ENCODE measurements at places on chromosomes 12 and 14.

GRCh38 chr12:64057706-64058105 is 164.4 kb downstream of the KICS2 start:
- DNase-seq: no peak

DNA sequence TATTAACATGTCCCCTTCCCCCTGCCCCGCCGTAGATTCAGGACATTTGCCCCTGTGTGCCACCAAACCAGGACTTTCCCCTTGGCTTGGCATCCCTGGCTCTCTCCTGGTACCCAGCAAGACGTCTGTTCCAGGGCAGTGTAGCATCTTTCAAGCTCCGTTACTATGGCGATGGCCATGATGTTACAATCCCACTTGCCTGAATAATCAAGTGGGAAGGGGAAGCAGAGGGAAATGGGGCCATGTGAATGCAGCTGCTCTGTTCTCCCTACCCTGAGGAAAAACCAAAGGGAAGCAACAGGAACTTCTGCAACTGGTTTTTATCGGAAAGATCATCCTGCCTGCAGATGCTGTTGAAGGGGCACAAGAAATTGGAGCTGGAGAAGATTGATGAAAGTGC is 28.9 kb downstream of the HRK start:
- no peak for DNase-seq

GRCh38 chr14:102911991-102912761 is 10.3 kb upstream of the AMN start:
- DNase-seq: no peak

DNA sequence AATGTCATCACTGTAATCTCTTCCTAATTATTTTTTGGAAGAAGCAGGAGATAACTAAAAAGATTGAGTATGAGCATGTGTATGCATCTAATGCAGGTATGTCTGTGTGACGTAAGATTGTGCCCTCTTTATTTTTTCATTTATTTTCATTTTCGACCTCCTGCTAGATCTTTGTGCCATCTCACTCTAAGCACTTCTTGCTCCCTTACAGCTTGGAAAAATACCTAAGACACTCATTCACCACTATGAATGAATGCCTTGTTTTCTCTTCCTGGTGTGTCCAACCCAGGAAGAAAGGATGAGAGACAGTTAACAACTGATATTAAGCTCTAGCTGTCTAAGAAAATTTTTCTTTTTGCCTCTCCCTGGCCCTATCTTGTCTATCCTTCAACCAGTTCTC is 76.8 kb upstream of the CISTR start:
- DNase-seq: no peak

DNA sequence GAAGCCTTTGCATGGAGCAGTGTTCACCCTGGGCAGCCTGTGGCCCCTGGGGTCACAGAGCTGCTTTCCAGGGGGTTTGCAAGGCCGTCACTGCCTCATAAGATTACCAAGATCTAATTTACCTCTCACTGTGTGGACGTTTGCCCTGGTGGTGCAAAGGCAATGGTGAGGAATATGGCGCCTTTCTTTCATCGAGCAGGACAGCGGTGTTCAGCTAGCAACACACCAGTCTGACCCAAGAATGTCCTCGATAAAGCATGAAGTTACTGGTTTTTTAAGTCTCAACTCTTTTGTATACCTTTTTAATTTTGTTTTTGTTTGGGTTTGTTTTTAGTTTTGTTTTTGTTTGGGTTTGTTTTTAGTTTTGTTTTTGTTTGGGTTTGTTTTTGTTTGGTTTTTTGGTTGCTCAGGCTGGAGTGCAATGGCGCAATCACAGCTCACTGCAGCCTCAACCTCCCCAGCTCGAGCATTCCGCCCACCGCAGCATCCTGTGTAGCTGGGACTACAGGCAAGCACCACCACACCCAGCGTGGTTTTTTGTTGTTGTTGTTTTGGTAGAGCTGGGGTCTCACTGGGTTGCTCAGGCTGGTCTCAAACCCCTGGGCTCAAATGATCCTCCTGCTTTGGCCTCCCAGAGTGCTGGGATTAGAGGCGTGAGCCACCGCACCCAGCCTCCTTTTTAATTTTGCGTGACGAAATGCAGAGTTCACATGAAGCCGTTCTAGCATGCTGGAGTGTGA is 57.9 kb downstream of the PPP2R5C start:
- no peak for DNase-seq

- no peak for DNase-seq
Measured at GRCh38 chr12:124599074-124599999, 31.9 kb upstream of the NCOR2 start.

GRCh38 chr14:24803933-24804494 is 170.0 kb upstream of the GZMB start:
- DNase-seq: no peak

DNA sequence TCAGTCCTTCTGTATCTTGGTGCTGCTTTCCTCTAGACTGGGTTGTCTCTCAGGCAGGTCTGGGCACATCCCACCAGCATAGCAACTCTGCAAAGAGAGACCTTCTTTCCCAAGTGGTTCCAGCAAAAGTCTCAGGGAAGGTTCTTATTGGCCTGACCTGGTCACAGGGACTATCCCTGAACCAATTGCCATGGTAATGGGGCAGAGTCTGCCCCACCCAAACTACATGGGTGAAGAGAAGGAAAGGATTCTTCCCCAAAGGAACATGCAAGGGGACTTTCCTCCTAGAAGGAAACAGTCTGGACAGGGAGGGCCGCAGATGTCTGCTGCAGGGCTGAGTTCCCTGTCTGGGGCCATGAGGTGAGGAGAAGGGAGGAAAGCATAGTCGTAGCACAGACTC is 122.2 kb upstream of the NCOR2 start:
- no peak for DNase-seq

GRCh38 chr12:7995266-7995963 is 37.1 kb upstream of the FOXJ2 start:
- peak; percentile 48 for DNase-seq

DNA sequence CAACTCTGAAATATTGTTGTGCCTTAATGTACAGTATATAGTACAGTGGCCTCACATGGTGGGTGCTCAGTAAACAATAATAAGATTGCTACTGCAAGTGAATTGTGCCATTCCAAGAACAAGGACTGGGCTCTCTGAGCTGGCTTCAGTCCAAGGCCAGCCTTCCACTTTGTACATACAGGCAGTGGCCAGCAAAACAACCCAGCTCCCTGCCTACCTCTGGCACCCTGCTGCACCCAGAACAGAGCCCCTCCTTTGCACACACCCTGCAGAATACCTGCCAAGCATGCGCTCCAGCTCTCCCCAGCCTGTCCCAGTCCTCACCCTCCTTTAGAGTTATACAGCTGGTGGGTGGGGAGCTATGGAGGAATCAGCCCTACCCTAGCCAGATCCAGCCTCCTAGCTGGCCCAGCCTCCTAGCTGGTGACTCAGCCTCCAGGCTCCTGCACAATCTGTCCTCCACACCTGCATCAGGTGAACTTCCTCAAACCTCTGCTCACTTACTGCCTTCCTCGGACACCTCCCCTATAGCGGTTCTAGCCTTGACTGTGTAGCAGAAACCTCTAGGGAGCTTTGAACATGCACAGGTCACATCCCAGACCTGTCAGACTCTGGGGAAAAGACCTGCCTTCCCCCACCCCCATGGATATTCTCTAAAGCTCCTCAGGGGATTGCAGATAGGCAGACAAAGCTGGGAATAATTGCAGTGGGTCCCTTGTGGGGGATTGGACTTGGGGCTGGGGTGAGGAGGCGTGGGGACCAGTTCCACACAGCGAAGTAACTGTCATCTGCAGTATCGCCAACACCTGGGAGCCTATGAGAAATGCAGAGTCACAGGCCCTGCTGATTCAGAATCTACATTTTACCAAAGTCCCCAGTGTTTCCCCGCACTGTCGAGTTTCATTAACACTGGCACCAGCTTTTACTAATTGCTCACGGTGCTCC is 17.9 kb downstream of the ZDHHC22 start:
- DNase-seq: no peak

DNA sequence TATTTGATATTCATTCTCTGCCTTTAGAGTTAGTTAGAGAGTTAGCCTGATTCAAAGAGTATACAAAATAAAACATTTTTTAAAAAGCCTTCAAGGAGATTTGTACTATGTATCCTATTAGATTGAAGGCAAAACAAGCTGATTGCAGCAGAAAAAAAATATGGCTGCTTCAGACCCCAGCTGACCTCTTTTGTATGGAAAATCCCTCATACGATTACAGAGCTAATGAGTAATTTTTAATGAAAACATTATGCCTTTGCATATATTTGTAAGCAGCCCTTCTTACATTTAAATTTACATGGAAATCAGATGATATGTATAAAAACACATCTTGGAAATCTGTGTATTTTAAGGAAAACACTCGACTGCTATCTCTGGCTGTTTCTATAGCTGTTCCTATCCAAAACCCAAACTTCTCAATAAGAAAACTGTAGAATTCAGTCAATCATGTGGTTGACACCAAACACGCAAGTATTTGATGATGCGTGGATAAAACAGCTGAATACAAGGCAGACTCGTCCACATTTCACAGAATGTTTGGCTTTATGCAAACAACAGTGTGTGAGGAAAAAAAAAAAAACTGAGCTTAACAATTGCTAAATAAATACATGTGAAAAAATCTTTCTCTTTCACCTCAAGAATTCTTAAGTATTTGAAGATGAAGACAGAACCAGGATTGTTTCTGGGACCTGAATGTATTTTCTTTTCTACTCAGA is 275.3 kb downstream of the EGLN3 start:
- DNase-seq: no peak

- DNase-seq: no peak
Measured at GRCh38 chr12:113306382-113306781, 28.5 kb downstream of the SLC8B1 start.

- no peak for DNase-seq
Measured at GRCh38 chr12:111458546-111459172, 52.9 kb downstream of the SH2B3 start.

All from NCI-H526 treated with DMSO at 0.1 percent for 48 hours (cell line).